ENCODE measurements at places on chromosomes 12 and 14.

DNA sequence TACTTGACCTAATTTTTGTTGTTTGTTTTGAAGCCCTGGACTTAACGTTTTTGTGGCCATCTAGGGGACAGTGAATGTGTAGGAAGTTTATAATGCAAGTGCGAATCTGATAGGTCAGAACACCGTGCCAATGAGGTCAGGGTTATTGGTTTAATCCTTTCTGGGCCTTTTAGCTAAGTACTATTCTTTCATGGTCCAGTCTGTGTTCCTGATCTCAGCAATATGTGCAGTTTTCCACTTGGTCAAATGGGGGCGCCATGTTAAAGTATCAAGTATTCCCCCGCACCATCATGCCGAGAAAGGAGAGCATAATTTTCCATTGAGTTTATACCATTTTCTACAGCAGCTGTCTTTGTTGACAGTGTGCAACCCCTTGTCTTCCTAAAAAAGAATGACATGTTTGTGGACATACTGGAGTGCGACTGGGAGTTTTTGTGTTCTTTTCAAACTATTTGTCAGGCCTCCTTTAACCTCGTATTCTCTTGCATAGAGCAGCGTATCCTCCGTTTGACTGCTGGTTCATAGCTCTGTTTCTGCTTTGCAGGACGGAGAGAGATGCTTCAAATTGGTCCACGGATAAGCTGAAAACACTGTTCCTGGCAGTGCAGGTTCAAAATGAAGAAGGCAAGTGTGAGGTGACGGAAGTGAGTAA lies 1.3 kb downstream of the AHSA1 start:
- DNase-seq: no peak

DNA sequence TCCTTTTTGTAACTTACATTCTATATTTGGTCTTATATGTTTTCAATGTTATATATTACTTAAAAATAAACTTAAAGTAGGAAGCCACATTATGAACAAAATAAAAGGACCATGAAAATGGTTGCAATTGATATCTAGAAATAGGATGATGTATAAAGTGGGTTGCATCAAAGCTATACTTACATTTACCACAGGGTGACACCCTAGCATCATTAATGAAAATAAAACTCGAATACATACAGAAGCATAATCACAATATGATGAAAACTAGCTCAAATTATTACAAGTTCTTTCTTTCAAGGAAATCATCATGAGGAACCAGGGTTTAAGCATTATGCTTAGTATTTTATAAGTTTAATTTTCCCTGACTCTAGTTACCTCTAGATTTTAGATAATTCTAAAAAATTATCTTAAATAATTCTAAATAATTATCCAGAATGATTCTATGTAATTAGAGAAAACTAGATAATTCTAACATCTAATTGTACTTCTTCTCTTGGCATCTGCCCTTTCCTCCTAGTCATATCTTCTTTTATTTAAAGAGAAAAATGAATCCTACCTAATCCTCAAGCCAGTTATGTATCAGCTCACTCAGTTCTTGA lies 31.2 kb downstream of the TAS2R7 start:
- no peak for DNase-seq

GRCh38 chr12:116138364-116138763 lies 139.1 kb downstream of the MED13L start:
- DNase-seq: no peak

- DNase-seq: no peak
These were observed 339.0 kb downstream of the CACNA1C start for GRCh38 chr12:2391740-2392331.

- DNase-seq: no peak
These were observed 25.2 kb upstream of the AKAP6 start for GRCh38 chr14:32303865-32304264.

DNA sequence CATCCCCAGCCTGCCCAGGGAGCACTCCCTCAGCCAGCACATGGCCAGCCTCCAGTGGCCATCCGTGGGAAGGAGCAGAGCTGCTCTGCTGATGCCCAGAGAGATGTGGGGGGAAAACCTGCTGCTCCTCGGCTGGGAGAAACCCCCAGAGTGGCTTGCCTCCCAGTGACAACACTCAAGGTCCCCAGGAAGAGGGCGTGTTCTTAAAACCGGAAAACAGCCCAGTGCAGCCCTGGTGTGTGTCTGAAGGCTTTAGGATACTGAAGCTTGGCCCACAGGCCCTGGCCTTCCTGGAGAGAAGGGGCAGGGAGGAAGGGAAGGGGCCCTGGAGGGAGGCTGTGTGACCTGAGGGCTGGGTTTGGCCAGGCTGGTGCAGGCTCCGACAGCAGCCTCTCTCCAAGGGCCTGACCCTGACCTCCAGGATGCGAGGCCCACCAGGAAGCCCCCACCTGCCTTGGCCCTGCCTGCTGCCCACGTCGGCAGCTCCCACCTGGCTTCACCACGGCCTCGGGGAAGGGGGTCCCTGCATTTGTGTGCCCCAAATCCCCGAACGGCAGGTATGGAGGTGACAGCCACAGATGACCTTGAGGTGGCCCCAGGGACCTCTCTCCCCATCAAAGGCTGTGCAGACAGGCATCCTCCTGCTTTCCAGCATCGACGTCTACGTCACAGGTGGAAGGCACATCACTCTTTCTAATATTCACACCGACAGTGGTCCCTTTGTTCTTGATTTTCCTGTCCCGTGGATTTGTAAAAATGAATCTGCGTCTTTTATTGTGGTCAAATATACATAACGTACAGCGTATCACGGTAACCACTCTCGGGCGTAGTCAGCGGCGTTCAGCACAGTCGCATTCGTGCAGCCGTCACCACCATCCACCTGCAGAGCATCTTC lies 190.0 kb upstream of the C14orf180 start:
- no peak for DNase-seq

DNA sequence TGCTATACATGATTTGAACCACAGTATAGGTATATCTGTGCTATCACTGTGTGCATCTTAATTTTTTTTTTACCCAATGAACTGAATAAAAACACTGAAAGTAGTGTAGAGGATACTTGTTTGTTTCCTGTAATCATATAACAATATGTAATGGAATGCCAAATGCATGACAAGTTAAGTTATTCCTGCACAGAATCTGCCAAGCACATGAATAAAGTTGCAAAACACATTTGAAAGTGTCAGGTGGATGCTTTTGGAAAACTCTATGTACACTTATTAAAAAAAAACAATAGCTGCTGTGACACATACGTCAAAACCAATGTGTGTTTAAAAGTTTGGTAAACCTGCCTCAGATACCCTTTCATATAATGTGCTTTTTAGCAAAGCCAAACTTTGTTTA lies 1638.1 kb upstream of the SEL1L start:
- DNase-seq: no peak

All from NCI-H1436 treated with DMSO at 0.1 percent for 48 hours (cell line).